Vagina (tissue), 2 donors: ENCODE measurements at places on chromosomes 12 and 14.

GRCh38 chr12:54005531-54005852, 3.3 kb upstream of the HOXC8 start:
- DNase-seq: no peak

- DNase-seq: no peak
Measured at GRCh38 chr14:104509673-104510072, 69.9 kb upstream of the C14orf180 start.

- DNase-seq: no peak
Measured at GRCh38 chr12:106672314-106673025, 89.7 kb downstream of the RFX4 start.

DNA sequence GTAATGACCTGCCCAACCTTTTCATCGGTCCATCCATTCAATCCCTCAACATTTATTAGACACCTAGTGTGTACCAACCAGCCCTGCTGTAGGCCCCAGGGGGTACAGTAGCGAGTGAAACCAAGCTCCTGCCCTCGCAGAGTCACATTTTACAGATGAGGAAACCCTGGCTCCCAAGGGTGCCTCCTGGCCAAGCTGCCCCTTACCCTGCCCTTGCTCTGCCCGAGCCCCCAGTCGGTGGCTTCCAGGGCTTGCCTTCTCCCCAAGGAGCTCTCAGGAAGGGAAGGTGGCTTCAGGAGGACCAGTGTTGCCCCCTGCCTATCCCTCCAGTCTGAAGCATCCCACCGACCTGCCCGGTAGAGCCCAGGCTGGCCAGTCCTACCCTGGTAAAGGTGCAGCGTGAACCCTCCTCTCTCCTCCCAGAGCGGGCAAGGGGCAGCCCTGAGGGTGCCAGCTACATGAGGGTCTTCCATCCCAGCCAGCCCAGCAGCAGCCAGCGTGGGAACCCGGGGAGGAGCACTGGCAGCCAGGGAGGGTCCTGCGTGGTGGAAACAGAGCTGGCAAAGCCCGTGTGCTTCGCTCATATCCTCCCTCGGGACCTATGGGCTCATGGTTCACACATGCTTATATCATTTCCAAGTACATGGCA, 670 bp upstream of the BEGAIN start:
- no peak for DNase-seq

DNA sequence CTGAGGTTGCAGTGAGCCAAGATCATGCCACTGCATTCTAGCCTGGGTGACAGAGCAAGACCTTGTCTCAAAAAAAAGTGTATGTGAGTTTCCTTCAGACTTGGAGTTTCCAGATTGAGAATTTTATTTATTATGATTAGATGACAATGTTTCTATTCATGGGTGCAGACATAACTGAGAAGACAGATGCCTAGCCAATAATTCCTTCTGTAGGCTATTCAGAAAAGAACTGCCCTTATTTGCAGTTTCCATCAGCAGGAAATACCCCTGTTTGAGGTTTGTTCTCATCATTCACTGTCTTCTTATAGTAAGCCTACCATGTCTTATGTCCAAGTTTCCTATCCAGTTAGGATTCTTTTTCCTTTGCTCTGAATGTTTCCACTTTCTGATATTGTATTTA, 269.0 kb downstream of the KTN1 start:
- no peak for DNase-seq

DNA sequence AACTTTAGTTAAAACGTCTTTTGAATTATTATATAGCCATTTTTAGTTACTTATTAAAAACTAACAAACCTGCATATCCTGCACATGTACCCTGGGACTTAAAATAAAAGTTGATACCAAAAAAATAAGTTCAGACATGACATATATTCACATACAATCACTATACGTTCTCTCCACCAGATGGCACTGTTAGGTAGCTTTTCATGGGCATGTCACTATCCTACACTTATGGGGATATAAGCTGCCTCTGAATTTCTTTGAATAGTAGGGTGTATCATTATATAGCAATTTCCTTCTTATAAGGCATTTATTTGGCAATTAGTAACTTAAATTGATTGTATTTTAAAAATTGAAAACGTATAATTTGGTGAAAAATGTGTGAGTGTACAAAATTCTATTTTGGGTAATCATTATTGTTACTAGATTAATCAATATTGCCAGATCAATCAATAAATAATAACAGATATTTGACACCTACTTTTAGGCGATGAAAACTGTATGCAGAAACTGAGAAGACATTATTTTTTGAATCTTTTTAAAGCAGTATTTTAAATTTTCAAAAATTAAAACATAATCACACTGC, 31.8 kb upstream of the OR10A7 start:
- no peak for DNase-seq

DNA sequence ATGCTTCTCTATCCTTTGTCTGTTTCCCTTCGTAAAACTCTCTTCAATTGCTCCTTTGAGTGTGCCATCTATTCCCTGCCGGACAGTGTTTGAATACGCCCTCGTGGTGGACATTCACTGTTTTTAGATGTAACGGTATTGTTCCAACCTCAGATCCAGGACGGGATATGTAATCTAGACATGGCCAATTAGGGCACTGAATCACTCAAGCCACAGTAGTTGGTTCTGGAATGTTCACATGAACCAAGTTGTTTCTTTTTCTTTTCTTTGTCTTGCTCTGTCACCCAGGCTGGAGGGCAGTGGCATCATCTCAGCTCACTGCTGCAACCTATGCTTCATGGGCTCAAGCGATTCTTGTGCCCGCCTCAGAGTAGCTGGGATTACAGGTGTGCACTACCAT, 204.2 kb upstream of the PLXNC1 start:
- DNase-seq: no peak

- no peak for DNase-seq
Measured at GRCh38 chr12:51065530-51065929, 17.4 kb downstream of the LETMD1 start.

DNA sequence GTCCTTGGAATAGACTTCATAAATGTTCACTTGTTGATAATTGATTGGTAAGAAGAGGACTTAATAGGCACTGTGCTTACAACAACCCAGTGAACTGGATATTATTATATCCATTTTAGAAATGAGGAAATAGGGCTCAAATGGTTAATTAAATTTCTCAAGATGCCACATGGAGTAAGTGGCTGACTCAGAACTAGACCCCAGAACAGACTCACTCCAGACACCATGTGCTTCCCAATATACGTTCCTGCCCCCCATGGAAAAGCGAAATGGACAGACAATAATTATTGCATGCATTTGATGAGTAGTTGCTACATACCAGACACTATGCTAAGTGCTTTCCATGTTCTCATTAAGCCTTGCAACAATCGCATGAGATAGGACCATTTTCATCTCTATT, 895 bp upstream of the ANKS1B start:
- no peak for DNase-seq

DNA sequence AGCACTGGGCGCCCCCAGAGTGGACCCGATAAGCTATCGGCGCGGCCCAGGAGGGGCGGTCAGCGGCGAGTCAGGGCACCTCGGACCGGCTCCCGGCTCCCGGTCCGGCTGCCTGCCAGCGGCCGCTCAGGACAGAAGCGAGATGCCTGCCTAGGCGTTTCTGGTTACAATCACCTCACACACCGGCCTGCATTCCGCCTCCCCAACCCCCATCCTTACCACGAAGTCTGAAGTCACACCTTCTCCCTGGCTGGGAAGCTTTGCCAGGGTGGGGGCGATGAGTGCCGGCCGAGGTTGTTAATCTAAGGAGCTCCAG, 42.6 kb upstream of the TBX5 start:
- DNase-seq: no peak

GRCh38 chr14:75011356-75011994, 8.8 kb downstream of the EIF2B2 start:
- DNase-seq: no peak

DNA sequence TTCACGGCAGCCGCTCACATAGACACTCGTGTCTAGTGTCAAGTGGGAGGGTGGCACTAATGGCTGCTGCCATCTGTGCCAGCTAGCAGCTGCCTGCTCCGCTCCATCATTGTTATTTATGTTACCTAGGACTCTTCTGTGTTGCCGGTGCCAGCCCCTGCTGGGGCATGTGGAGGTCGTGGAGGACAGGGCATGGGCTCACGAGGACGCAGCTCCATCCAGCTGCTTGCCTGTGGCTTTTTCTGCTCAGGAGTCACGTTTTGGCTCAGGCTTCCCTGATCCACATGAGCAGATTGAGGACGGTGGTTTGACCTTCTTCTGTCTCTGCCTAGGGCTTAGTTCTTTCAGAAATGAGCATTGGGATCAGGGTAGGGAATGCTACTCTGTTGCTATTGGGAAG, 31.2 kb downstream of the TPCN1 start:
- no peak for DNase-seq

- no peak for DNase-seq
Measured at GRCh38 chr14:74142523-74142922, 57.8 kb downstream of the LIN52 start.

DNA sequence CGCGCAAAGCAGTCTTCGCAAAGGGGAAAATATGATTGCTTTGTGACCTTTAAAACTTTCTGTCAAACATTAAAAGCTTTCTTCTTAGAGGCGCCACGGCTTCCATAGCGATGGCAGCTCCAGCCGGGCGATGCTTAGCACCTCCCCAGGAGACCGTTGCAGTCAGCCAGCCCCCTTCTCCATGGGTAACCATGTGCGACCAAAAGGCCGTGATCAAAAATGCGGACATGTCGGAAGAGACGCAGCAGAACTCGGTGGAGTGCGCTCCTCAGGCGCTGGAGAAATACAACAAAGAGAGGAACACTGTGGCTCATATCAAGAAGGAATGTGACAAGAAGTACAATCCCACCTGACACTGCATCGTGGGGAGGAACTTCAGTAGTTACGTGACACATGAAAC, 12.7 kb upstream of the STON2 start:
- no peak for DNase-seq

GRCh38 chr12:3579446-3580093, 88.6 kb downstream of the PRMT8 start:
- DNase-seq: no peak

- no peak for DNase-seq
Measured at GRCh38 chr14:41605550-41606281, 960 bp upstream of the LRFN5 start.

DNA sequence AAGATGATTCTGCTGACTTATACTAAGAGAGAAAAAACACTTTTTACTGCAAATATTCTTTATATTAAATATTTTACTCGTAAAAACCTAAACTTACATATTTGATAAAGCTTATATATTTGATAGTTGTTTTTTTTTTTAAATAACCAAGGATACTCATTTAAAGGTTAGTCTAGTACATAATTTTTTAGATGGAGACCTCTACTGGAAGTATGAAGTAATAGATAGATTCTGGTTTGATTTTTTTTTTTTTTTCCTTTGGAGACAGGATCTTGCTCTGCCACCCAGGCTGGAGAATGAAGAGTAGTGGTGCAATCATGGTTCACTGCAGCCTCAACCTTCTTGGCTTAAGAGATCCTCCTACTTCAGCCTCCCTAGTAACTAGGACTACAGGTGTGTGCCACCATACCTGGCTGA, 16.4 kb downstream of the ARID2 start:
- DNase-seq: no peak

DNA sequence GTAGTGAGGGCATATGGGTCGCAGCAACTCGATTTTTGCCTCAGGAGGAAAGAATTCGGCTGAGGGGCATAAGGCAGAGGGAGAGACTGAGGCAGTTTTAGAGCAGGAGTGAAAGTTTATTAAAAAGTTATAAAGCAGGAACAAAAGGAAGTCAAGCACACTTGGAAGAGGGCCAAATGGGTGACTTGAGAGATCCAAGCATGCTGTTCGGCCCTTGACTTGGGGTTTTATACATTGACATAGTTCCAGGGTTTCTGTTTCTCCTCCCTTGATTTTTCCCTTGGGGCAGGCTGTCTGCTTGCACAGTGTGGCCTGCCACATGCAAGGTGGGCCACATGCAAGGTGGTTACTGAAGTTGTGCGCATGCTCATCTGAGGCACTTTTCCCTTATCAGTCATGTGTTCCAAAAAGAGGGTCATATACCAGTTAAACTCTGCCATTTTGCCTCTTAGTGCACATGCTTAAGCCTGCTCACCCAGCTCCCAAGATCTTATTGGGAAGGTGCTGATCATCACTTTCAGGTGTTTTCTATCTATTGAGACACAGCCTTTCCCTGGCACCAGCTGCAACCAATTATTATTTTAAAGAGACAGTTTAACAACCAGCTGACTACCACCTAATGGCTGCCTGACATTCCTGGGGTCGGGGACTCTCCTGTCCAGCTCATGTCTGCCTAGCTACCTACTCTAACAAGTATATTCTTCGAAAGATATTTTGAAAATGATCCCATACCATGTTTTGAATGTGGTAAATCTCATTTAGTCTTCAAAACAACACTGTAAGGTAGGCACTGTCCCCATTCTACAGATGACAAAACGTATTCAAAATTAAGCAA, 19.9 kb downstream of the PTGER2 start:
- DNase-seq: no peak

- DNase-seq: no peak
Measured at GRCh38 chr12:46388427-46389021, 16.0 kb upstream of the SLC38A2 start.

DNA sequence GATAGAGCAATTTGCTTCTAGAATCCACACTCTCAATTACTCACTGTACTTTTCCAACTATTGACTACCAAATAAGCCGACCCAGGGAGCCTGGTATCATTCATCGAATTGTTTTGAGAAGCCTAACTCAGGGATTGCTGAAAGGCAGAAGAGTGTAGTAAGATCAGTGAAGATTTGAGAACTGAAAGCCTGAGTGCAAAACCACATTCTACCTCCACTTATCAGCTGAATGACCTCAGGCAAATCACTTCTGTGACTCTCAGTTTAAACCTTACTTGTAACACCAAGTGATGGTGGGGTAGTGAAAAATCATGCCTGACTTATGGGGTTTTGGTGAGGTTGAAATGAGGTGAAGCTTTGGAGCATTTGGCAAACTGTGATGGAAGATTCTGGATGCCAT, 126.1 kb upstream of the MAX start:
- DNase-seq: no peak

GRCh38 chr14:104545942-104546501, 33.5 kb upstream of the C14orf180 start:
- DNase-seq: no peak

GRCh38 chr14:98725191-98725590, 546.8 kb downstream of the BCL11B start:
- DNase-seq: peak; percentile 20

GRCh38 chr12:69115951-69116350, 123.4 kb upstream of the CPSF6 start:
- no peak for DNase-seq

GRCh38 chr14:35197015-35197414, 74.7 kb downstream of the PRORP start:
- no peak for DNase-seq

DNA sequence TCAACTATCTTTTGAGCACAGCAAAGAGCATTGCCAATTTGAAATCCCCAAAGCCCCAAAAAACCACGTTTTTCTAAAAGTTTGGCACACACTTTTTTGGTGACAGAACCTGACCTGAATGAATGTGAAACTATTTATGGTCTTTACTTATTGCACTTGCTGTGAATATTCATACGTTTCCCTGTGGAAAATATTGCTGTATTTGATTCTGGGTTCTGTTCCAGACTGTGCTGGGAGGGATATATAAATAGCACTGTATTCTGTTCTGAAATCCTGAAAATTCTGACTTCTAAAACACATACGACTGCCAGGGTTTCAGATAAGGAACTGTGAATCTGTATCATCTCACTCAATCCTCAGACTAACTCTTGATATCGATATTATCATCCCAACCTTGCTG, 35.1 kb downstream of the NR1H4 start:
- DNase-seq: no peak
